ENCODE measurements at places on chromosomes 2 and 18.

DNA sequence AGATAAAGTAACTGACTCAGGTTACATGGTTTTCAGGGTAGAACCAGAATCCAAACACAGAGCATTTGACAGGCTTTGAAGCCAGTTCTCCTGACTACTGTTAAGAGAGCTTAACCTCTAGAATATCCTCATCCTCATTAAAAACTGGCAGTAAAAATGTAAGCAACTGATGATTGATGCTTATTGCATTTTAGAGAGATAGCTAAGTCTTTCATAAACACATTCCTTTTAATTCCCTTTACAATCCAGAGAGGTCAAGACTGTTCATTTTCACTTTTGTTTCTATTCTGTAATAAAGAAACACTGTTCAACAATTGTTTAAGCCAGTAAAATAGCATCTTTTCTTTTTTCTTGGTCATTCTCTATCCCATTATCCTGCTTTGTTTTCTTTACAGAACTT, 53.9 kb upstream of the RAB27B start:
- no peak for DNase-seq

GRCh38 chr2:120748310-120748709, 12.6 kb downstream of the GLI2 start:
- DNase-seq: no peak

DNA sequence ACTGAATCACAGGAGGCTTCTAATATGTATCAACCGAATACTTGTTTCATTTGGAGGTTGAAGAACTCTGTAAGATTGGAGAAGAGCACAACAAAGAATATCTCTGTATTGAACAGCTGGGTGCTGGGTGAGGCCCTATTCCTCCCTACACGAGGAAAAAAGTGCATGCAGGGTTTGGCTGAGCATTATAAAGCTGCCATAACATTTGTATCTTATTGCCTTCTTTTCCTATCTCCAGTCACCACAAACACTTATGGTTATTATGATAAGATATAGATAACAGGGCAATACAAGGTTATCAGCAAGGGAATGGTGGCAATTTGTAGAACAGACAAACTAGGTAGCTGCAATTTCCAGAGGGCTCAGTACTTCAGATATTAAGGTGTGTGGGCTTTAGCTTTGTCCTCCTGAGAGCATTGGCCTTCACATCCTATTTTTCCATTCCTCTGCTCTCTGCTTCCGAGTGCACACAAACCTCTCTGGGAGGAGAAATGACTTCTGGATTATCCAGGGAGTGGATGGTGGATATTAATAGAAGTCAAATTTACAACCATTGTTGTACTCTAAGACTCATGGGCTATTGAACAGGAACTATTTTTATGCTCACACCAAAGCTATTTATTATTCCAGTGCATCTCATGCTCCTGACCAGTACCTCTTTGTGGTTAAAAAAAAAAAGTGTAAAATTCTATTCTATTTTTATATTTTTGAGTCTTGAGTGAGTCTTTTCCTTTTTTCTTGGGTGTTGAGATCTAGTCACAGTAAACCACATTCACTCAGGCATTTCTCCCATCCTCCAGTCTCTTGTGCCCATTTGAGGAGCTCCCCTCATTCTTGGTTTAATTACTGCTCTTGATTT, 248.4 kb downstream of the ETAA1 start:
- DNase-seq: no peak

DNA sequence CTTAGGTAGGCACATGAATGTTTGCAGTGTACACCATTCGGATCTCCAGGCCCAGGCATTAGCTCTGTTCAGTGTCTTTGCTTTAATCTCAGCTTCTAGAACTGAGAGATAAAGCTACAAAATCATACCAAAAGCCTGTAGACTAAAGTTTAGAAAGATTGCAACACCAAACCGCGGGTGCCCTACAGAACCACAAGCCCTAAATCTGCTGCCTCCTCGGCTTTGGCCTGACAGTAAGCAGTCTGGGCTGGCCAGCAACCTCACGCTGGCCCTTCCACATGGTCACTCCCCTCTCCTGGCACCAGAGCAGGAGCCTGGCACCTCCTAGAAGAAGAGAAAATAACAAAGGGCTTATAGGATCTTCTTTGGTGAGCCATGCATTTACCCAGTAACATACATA, 8.9 kb upstream of the OSR1 start:
- DNase-seq: no peak

DNA sequence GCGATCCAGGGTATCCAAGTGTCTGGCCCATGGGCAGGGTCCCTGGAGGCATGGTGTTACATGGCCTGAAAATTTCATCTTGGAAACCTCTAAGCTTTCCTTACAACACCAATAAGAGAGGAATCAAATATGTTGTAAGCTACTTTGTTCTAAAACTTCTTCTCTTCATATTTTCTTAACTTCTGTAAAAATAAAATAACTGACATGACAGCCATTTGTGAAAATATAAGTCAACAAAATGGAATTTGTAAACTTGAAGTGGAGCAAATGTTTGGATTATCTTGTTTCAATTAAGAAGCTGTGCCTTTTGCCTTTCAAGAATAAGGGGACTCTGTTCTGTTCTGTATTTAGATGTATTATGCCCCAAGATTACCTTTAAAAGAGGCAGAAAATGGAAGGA, 319.7 kb downstream of the LPIN1 start:
- no peak for DNase-seq

- no peak for DNase-seq
These were observed 156.7 kb upstream of the HAAO start for GRCh38 chr2:42949125-42949524.

DNA sequence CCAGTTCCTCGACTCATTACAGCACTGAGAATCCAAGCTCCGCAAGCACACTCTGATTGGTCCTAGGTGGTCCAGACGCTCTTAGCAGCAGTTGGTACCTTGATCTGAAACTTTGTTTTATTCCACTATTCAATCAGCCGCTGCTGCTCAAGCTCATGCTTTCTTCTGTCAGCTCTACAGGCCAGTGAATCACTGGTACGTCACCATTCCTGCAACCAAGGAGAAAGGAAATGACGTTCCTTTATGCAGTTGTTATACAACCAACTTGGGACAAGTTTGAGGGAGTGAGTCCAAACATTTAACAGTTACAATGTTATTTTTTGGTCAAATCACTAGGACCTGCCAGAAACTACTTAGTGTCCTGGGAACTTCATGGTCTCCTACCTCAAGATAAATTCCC, 398.8 kb upstream of the TMEFF2 start:
- DNase-seq: no peak

GRCh38 chr18:8253944-8254343, 355.3 kb upstream of the RAB12 start:
- no peak for DNase-seq

- no peak for DNase-seq
These were observed 170.0 kb downstream of the CYRIA start for GRCh38 chr2:16495509-16496208.

- DNase-seq: no peak
These were observed 20.0 kb upstream of the PTPN2 start for GRCh38 chr18:12904012-12904516.

DNA sequence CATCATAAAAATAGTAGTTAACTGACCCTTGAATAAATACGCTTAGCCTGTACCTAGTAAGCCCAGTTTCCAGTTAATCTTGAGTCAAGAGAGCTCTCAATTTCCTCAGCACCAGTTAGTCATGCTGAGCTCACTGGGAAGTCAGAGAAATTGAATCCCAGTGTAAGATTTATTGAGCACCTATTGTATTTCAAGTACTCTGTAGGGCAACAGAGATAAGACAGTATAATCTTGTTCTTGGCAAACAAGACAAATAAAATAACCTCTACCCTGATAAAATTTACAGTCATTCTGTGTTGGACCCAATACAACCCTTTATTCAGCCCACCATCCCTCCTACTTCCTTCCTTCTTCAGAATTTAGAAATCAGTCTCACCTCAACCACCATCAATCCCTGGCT, 71.9 kb upstream of the NRP2 start:
- DNase-seq: no peak

- DNase-seq: no peak
These were observed 3.4 kb downstream of the ARHGAP28 start for GRCh38 chr18:6732952-6733351.

- no peak for DNase-seq
These were observed 9.0 kb downstream of the CYBRD1 start for GRCh38 chr2:171531291-171531690.

- no peak for DNase-seq
These were observed 404.9 kb downstream of the TMEM182 start for GRCh38 chr2:103166456-103167324.

- no peak for DNase-seq
These were observed 25.7 kb downstream of the SRBD1 start for GRCh38 chr2:45585267-45585861.

DNA sequence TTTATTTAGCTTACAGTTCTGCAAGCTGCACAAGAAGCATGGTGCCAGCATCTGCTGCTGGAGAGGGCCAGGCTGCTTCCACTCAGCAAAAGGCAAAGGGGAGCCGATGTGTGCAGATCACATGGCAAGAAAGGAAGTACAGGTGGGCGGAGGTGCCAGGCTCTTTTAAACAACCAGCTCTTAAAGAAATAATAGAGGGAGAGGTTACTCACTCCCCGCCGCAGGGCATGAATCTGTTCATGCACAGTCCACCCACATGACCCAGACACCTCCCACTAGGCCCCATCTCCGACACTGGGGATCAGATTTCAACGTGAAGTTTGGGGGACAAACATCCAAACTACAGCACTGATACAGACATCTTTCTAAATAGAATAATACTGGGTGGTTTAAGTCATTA, 105.8 kb downstream of the MTCL1 start:
- no peak for DNase-seq

DNA sequence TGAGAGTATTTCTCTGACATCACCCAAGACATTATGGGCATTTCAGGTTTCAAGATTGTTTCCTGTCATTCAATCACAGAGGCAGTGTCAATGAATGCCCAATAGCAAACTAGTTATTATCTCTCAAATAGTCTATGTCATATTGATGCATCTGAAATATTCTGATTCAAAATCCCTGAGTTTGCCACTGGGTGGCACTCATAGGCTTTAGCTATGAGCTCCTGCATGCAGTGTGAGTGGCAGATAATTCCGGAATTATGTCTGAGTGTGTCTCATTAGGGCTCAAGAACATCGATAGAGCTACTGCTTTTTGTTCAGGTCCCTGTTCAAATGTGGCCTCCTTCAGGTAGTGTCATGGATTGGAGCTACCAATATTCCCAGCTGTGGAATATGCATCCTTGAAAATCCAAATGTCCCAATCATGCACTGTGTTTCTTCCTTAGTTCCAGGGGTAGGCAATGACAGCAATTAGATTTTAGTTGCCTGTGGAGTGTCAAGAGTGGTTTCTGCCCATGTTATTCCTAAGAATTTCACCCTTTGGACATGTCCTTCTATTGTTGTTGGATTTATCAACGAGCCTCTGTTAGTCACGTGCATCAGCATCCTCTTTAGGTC, 7.8 kb upstream of the OR6B3 start:
- DNase-seq: peak; percentile 39

- DNase-seq: no peak
These were observed 80.4 kb downstream of the LBH start for GRCh38 chr2:30311711-30312110.

- DNase-seq: no peak
These were observed 117.1 kb downstream of the ZNF407 start for GRCh38 chr18:74714791-74715190.

DNA sequence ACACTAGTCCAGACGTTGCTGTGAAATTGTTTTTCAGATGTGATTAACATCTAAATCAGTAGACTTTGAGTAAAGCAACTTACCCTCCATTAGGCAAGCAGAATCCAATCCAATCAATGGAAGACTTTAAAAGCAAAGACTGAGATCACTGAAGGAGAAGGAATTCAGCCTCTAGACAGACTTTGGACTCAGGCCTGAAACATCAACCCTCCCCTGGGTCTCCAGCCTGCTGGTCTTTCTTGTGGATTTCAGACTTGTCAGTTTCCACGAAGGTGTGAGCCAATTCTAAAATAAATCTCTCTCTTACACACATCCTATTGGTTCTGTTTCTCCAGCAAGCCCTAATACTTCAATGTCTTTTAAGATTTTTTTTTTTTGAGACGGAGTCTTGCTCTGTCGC, 50.0 kb upstream of the EDAR start:
- no peak for DNase-seq

GRCh38 chr2:228516019-228516418, 334.5 kb upstream of the SPHKAP start:
- DNase-seq: no peak

- no peak for DNase-seq
These were observed 132.6 kb downstream of the C1D start for GRCh38 chr2:67930156-67930555.

- no peak for DNase-seq
These were observed 278.3 kb downstream of the MYCN start for GRCh38 chr2:16218625-16219024.

DNA sequence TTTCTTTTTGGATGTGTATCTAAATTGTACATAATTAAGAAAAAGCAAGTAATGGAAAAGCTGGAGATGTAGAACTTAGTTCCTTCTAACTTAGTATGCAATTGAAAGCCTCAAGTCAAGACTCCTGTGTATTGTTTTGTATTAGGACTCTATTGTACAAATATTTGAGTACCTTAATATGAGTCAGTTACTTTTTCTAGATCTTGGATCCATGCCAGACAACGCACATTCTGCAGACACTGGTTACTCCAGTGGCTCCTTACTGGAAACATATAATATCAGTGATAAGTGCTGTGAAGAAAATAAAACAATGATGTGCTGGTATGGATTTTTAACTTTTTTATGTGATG, 1.5 kb downstream of the SLC39A10 start:
- no peak for DNase-seq

DNA sequence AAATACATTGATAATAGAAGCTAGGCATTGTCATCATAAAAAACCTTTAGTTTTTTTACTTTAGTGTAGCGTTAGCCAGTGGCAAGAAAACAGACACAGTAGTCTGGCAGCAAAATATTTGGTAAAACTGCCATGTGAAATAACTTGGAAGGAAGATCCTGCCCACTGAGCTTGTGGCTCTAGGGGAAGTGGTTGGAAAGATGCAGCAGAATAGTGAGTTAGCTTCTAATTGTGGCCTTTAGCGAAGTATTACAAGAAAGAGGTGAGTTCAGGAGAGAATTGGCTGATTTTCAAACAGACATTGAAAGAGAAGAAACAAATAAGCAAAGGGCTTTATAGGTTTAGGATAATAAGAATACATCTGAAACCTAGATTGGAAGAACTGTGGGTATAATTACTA, 1887.8 kb upstream of the CELF4 start:
- DNase-seq: no peak

DNA sequence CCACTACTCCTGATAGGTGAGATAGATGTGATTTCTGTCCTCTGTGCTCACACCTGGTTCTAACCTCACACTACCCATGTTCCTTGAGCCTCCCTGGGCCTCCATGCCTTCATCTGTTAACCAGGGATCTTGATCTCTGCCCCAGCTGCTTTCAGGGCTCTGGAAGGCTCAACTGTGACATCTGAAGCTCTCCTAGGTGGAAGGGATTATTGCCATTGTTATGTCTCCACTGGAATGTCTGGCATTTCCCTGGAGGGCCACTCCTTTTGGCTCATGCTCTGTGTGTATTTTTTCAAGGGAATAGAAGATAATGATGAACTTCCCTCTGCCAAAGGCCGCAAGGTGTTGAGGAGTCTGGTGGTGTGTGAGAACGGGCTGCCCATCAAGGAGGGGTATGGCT, 41.2 kb downstream of the PCARE start:
- no peak for DNase-seq
